Memory B cell (primary cell): ENCODE measurements at places on chromosomes 5 and 9.

- H3K4me1 ChIP-seq, result no peaks in the 10 kb centered on the region
- no peaks in the 10 kb centered on the region for H3K36me3 ChIP-seq
- no peak overlapping the region for H3K27ac ChIP-seq
- H3K27me3 ChIP-seq, result peaks cover 3% of the 10 kb centered on the region
Observed at GRCh38 chr5:174337276-174338184, 292.0 kb downstream of the NSG2 start.

DNA sequence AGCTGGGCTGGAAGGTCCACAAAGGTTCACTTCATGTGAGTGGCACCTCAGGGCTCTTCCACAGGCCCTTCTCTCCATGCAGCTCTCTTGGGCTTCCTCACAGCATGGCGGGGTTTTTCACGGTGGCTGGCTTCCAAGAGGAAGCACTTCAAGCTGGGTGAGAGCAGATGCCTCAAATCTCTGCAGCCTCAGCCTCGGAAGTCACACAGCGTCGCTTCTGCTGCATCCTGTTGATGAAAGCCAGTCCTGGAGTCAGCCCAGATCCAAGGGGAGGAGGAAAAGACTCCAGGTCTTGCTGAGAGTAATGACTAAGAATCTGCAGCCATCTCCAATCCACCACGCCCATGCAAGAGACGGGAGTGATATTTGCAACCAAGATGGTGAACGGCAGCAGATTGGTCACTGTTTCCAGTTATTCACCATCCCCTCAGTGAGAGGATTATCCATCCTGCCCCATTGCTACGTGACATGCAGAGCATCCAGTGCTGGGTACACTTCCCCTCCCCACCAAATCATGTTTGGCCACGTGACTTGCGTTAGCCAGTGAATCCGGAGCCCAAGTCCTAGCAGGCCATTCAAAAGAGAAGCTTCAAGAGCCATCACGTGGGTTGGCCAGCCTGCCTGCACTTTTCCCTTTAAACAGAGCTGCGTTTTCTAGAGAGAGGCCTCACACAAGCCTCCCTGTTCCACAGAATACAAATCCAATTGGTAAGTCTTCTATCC, 173.9 kb downstream of the C9orf50 start:
- DNase-seq, result no peak
- peaks cover 10% of the 10 kb centered on the region for H3K27me3 ChIP-seq
- peaks cover 2% of the 10 kb centered on the region for H3K36me3 ChIP-seq
- no peak overlapping the region for H3K27ac ChIP-seq
- H3K4me1 ChIP-seq, result peaks cover 2% of the 10 kb centered on the region

DNA sequence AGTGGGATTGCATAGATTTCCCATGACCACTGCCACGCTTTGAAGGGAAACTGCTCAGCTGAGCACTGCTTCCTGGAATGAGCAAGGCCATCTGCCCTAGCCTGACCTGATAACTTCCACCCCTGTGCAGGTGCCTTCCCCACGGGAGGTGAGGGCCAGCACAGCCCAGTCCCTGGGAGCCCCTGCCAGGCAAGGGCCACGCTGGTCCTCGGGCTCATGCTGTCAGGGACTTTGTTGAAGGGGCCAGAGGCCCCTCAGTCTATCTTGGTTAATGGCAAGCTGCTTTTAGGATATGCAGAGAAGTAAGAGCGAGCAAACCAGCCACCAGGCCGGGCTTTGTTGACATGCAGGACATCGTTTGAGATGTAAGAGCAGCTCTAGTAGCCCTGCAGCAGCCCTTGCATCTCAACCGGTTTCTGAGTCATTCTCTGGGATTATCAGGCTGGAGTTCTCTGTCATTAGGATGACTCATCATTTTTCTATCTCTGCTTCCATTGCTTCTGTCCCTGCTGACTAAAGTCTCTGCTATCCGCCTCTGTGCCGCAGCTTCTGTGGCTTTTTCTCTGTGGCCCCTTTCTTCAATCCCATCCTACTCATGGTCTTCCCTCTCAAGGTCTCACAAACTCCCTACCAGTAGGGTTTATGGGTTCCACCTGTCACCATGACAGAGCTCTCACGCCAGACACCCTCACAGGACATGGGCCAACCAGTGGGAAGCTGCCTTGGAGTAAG, 30.6 kb upstream of the IQGAP2 start:
- no peak overlapping the region for H3K27ac ChIP-seq
- H3K27me3 ChIP-seq, result peaks cover 3% of the 10 kb centered on the region
- H3K36me3 ChIP-seq, result no peaks in the 10 kb centered on the region
- no peak for DNase-seq
- H3K4me3 ChIP-seq, result no peak overlapping the region

GRCh38 chr5:116573702-116574366, 789 bp downstream of the SEMA6A start:
- H3K4me3 ChIP-seq, result peak overlapping the region; percentile 92
- peaks cover 24% of the 10 kb centered on the region for H3K27me3 ChIP-seq
- H3K27ac ChIP-seq, result no peak overlapping the region
- no peaks in the 10 kb centered on the region for H3K36me3 ChIP-seq
- peaks cover 18% of the 10 kb centered on the region for H3K4me1 ChIP-seq
- no peak for DNase-seq

GRCh38 chr9:128729302-128729701, 5.4 kb upstream of the ZDHHC12 start:
- peaks cover 4% of the 10 kb centered on the region for H3K36me3 ChIP-seq
- peaks cover 13% of the 10 kb centered on the region for H3K4me1 ChIP-seq
- no peaks in the 10 kb centered on the region for H3K27me3 ChIP-seq
- no peak overlapping the region for H3K4me3 ChIP-seq
- no peak for DNase-seq
- H3K27ac ChIP-seq, result no peak overlapping the region

DNA sequence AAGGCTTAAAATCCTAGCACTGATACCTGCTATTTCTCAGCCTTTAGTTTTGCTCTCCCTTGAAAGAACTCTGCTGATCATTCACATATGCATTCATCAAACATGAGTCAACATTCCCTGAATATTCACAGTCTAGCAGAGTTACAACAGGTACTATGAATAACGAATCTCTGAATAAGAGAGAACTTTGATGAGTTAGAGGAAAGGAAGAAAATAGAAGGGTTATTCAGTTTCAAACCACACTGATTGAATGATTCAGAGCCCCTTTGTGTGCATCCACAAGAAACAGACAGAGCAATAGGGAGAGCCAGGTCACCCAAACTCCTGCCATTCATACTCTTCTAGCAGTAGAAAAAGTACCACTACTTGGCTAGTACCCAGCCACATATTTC, 36.0 kb downstream of the FOXD1 start:
- H3K27ac ChIP-seq, result no peak overlapping the region
- no peak for DNase-seq
- H3K36me3 ChIP-seq, result no peaks in the 10 kb centered on the region
- no peaks in the 10 kb centered on the region for H3K4me1 ChIP-seq

GRCh38 chr5:32182463-32183063, 8.4 kb upstream of the GOLPH3 start:
- no peaks in the 10 kb centered on the region for H3K27me3 ChIP-seq
- no peak overlapping the region for H3K27ac ChIP-seq
- peaks cover 9% of the 10 kb centered on the region for H3K4me1 ChIP-seq
- no peak for DNase-seq
- H3K4me3 ChIP-seq, result no peak overlapping the region
- H3K36me3 ChIP-seq, result no peaks in the 10 kb centered on the region

DNA sequence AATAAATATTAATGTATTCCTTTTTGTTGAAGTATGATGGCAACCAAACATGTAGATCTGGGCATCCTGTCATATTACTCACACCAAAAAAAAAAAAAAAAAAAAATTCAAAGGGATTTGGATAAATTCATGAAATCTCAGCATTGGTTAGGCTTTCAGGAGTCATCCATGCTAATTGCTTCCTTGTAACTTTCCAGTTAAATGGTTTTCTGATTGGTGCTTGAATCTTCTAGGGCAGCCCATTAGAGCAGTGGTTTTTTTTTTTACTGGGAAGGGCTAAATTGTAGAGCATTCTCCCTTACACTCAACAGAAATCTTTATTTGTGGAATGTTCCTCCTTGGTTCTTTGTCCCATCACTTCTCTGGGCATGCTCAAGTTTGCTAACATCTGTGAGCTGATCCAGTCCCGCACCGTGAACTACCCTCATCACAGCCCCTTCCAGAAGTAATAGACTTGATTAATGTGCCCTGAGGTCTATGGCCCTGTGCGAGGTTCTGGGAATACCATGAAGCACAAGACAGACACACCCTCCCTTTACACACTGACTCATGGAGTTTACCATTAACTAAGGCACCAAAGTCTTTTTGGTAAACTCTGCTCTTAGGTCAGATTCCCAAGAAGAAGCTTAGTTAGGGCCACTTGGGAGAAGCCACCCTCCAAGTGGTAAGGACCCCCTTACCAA, 56.0 kb downstream of the RGS3 start:
- no peak overlapping the region for H3K4me3 ChIP-seq
- no peak for DNase-seq
- no peak overlapping the region for H3K27ac ChIP-seq
- H3K4me1 ChIP-seq, result peaks cover 33% of the 10 kb centered on the region
- H3K27me3 ChIP-seq, result no peaks in the 10 kb centered on the region

DNA sequence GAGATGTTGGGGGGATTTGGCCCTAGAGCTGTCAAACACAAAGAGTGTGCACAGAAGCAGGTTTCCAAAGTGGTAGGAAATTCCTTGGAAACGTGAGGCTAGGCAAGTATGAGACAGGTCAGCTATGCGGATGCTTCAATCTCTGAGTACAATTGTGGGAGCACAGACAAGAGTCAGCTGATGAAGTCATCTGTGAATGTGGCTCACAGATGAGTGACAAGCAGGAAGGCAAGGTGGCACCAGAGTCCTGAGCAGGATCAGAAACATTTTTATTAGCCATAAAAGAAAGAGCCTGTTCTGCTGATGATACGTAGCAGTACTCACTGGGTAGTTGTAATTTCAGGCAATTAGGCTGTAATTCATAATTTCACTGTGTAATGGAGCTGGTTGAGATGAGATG, 117.0 kb downstream of the DCP2 start:
- H3K4me3 ChIP-seq, result no peak overlapping the region
- no peak overlapping the region for H3K27ac ChIP-seq
- peaks cover 9% of the 10 kb centered on the region for H3K27me3 ChIP-seq
- no peaks in the 10 kb centered on the region for H3K4me1 ChIP-seq

DNA sequence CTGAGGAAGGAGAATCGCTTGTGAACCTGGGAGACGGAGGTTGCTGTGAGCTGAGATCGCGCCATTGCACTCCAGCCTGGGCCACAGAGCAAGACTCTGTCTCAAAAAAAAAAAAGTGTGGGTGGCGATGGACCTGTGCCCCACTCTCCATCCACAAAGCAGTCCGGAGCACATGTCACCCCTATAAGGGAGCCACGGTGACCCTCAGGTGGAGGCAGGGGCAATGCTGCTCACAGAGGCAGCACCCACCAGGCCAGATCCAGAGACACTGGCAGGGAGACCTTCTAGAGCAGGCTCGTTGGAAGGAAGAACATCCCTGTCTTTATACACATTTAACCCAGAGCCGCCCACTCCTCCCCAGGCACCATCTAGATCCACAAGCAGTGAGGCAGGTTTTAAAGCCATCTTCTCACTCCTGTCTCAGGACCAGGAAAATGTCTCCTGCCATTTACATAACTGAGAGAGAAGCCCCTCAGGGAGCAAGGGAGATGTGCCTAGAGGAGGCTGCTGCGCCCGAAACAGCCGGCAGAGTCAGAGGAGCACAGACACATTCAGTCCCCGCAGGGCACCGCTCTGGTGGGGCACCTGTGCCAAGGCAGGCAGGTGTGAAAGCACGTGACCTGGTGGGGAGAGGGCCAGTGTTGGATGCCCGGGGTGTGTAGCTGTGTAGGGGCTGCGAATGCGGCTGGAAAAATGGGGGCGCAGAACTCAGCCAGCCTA, 31.6 kb upstream of the ADAMTS2 start:
- H3K36me3 ChIP-seq, result no peaks in the 10 kb centered on the region
- H3K4me1 ChIP-seq, result no peaks in the 10 kb centered on the region
- no peak for DNase-seq
- H3K27me3 ChIP-seq, result peaks cover 5% of the 10 kb centered on the region

GRCh38 chr5:173144200-173145176, at the start of gene BNIP1:
BNIP1 (plus strand) TSS chr5:173144531; CDS start chr5:173144546, 15 bp downstream.
- no peaks in the 10 kb centered on the region for H3K27me3 ChIP-seq
- peak within 1 kb of the TSS; percentile 97 for H3K27ac ChIP-seq
- peak; percentile 98 for DNase-seq
- H3K4me3 ChIP-seq, result peak within 1 kb of the TSS; percentile 95
- peaks cover 3% of the 10 kb centered on the region for H3K4me1 ChIP-seq

DNA sequence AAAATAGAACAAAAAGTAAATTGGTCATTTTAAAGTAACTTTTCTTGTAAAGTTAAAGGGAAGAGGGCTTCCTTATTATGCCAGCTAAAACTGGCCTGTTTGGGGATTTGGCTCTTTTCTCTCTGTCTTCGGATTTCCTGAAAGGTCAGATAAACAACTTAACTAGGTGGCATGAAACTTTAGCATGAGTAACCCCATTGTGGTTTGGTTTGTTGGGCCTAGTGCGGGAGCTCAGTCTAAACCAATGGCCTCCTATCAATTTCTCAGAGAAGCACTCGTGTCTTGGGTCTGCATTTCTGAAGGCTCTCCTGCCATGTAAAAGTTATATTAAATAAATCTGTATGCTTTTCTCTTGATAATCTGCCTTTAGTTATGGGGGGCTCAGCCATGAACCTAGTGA, 48.5 kb upstream of the ANKH start:
- no peaks in the 10 kb centered on the region for H3K36me3 ChIP-seq
- no peak overlapping the region for H3K27ac ChIP-seq
- H3K4me1 ChIP-seq, result peaks cover 4% of the 10 kb centered on the region
- H3K27me3 ChIP-seq, result peaks cover 4% of the 10 kb centered on the region
- DNase-seq, result no peak

DNA sequence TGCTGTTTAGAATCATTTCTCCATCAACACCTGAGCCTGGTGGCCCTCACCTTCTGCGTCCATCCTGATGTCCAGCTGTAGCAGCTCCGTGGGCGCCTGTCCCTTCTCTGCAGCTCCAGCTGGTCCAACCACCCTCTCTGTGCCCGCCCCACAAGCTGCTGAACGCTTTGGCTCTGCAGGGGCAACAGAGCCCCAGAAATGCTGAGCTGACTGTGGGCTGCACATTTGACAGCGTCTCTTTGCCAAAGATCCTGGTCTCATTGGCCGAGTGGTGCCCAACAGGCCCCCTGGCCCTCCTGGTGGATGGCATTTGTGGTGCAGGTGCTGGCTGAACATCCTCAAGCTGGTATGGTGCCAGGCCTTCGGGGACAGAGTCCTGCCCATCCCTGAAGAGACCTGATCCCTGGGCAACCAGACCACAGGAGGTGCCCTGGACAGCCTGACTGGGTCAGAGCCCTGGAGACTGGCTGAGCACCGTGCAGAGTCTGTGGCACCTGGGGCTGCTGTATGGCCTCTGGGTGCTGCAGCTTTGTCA, 25.3 kb upstream of the CEP72 start:
- DNase-seq, result no peak
- peaks cover 34% of the 10 kb centered on the region for H3K27me3 ChIP-seq
- H3K4me1 ChIP-seq, result no peaks in the 10 kb centered on the region
- H3K36me3 ChIP-seq, result peaks cover 4% of the 10 kb centered on the region

GRCh38 chr5:181241393-181241975, 2.2 kb downstream of the RACK1 start:
- H3K27ac ChIP-seq, result peak overlapping the region; percentile 95
- no peak for DNase-seq
- peaks cover 33% of the 10 kb centered on the region for H3K36me3 ChIP-seq
- peak overlapping the region; percentile 100 for H3K4me3 ChIP-seq
- H3K4me1 ChIP-seq, result peaks cover 40% of the 10 kb centered on the region
